ENCODE measurements at places on chromosomes 1 and 21. TPM values are rescaled to one million over a fixed set of nuclear protein-coding genes. Genes with fewer than 3 reads are reported as not detected.

TLCD4 gene
- total RNA-seq, result 8.4 TPM

SPRR1A gene
- not detected for total RNA-seq

SPRR5 gene
- total RNA-seq, result not detected

NFASC gene
- total RNA-seq, result 61.9 TPM

OR2T1 gene
- total RNA-seq, result not detected

RPE65 gene
- total RNA-seq, result not detected

PTPN22 gene
- total RNA-seq, result 2.3 TPM

CR1 gene
- 3.6 TPM for total RNA-seq

NHLH1 gene
- total RNA-seq, result not detected

LRRC7 gene
- 0.52 TPM for total RNA-seq

All from esophagus muscularis mucosa (tissue), 4 donors.